Neural progenitor cell (in vitro differentiated cells): ENCODE measurements at places on chromosomes 6 and 20. TPM values are rescaled to one million over a fixed set of nuclear protein-coding genes. Genes with fewer than 3 reads are reported as not detected.

DNA sequence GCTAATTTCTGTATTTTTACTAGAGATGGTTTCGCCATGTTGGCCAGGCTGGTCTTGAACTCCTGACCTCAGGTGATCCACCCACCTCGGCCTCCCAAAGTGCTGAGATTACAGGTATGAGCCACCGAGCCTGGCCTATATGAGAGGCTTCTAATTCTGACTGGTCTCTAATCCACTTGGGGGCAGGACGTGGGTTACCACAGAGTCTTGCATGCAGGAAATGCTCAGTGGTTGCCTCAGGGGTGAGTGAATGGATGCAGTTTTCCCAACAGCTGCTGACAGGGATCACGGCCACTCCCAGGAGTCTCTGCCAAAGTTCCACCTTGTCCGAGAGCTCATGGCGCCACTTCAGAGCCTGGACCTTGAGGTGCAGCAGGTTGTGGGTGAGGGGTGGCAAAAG, 6.4 kb upstream of the FANCE start:
- H3K4me3 ChIP-seq = no peak overlapping the region
- no peak for DNase-seq
- no peak overlapping the region for H3K27ac ChIP-seq

DNA sequence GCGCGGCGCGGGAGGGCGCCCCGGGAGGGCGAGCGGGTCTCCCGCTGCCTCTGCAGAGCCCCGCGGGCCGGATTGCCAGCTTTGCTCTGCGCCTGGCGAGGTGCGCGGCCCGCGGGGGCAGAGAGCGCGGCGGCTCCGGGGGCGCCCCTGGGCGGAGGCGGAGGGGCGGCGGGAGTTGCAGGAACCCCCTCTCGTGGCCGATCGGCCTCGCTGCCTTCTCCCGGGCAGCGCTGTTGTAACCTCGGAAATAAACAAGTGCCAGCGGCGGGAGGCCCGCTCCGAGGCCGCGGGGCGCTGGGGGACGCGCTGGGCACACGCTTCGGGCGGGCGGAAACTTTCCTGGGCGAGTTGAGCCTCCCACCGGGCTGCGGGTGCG, 1.2 kb downstream of the CDH4 start:
- no peak overlapping the region for H3K27ac ChIP-seq
- peak; percentile 84 for DNase-seq
- H3K4me1 ChIP-seq = peaks cover 9% of the 10 kb centered on the region

- H3K27me3 ChIP-seq = no peaks in the 10 kb centered on the region
- no peak overlapping the region for H3K27ac ChIP-seq
- DNase-seq = no peak
- H3K4me1 ChIP-seq = no peaks in the 10 kb centered on the region
Observed at GRCh38 chr20:44398335-44398734, 42.8 kb downstream of the HNF4A start.

DNA sequence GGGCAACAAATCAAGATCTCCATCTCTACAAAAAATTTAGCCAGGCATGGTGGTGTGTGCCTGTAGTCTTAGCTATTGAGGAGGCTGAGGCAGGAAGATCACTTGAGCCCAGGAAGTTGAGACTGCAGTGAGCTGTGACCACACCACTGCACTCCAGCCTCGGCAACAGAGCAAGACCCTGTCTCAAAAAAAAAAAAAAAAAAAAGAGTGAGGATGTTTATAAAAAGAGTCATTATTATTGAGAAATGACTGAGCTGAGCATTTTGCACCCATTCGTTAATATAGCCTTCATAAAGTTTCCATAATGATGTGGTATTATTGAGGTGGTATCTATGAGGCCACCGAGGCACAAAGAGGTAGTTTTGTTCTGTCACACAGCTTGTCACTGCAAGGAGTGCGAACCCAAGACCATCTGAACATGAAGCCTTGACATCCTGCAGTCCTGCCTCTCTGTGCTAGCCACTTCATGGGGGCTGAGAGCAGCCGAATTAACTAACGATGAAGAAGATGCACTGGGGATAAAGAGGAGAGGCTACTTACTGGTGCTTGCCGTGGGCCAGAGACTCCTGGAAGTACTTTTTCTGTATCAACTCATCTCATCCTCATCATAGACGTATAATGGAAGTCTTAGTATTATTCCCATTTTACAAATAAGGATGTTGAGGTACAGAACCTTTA, 175.5 kb downstream of the BCAS1 start:
- no peak for DNase-seq
- H3K27me3 ChIP-seq = no peaks in the 10 kb centered on the region
- no peaks in the 10 kb centered on the region for H3K36me3 ChIP-seq
- H3K27ac ChIP-seq = no peak overlapping the region
- no peak overlapping the region for H3K4me3 ChIP-seq

GRCh38 chr20:40892642-40893041, 136.0 kb upstream of the TOP1 start:
- no peaks in the 10 kb centered on the region for H3K27me3 ChIP-seq
- no peak overlapping the region for H3K27ac ChIP-seq
- no peaks in the 10 kb centered on the region for H3K4me1 ChIP-seq

- no peaks in the 10 kb centered on the region for H3K36me3 ChIP-seq
- DNase-seq = no peak
- H3K27ac ChIP-seq = no peak overlapping the region
- no peaks in the 10 kb centered on the region for H3K27me3 ChIP-seq
Observed at GRCh38 chr20:7856756-7857155, 83.5 kb downstream of the HAO1 start.

DNA sequence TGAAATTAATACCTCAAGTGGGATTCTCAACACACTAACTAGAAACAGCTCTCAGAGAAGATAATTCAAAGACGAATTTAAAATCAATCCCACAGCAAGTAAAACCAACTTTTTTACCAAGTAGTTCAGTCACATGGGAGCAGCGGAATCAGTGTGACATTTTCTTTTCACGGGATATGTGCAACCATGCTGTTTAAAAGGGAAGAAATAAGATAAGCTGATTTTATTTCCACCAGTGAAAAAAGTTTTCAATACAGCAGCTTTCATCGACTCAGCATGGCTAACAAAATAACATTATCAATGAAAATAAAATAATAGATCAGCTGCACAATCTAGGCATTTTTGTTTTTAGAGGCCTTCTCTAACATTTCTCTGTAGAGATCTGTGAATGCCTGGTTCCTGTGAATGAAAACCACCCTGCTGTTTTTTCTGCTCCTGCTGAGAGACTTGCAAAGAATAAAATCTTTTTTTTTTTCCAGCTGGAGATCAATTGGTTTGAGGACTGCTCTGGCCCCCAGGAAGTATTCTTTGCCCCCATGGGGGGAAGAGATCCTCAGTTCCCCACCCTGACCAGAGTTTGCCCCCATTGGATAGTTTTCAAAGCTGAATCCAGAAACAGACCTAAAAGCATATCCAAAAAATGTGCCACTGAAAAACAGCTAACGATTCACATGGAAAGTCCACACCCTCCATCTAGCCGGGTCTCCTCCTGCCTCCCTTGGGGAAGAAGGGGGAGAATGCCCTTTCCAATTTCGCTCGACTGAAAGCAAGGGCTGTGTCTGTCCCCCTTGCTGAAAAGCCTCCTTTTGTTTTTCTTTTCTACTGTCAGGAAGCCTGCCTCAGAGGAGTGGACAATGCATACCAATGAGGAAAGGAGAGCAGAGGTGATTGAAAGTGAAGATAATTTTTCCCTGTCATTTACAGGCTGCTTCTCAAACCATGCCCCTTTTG, 317.6 kb downstream of the PRKN start:
- peaks cover 47% of the 10 kb centered on the region for H3K4me1 ChIP-seq
- peaks cover 4% of the 10 kb centered on the region for H3K36me3 ChIP-seq
- H3K4me3 ChIP-seq = peak overlapping the region; percentile 35

- H3K27me3 ChIP-seq = no peaks in the 10 kb centered on the region
- no peak overlapping the region for H3K27ac ChIP-seq
- H3K36me3 ChIP-seq = no peaks in the 10 kb centered on the region
Observed at GRCh38 chr6:97813889-97814567, 531.0 kb upstream of the MMS22L start.

DNA sequence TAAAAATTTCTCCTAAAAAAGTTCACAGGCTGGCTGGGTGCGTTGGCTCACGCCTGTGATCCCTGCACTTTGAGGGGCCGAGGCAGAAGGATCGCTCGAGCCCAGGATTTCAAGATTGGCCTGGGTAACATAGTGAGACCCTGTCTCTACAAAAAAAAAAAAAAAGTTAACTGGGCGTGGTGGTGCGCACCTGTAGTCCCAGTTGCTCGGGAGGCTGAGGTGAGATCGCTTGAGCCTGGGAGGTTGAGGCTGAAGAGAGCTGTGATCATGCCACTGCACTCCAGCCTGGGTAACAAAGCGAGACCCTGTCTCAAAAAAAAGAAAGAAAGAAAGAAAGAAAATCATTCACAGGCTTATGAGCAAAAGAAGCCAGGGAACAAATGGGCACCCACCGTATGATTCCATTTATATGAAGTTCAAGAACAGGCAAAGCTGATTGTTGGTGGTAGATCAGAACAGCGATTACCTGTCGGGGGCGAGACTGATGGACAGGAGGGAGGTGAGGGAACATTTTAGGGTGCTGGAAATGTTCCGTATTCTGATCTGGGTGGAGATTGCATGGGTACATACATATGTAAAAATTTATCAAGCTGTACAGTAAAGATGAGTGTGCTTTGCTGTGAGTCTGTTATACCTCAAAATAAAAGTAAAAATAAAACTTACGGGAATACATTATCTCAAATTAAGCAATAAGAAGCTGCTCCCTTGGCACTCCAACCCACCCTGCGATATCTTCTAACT, 77.1 kb downstream of the FGD2 start:
- no peak overlapping the region for H3K4me3 ChIP-seq
- no peak for DNase-seq
- H3K27ac ChIP-seq = no peak overlapping the region

- H3K36me3 ChIP-seq = no peaks in the 10 kb centered on the region
- no peak overlapping the region for H3K27ac ChIP-seq
- peaks cover 10% of the 10 kb centered on the region for H3K4me1 ChIP-seq
- no peak overlapping the region for H3K4me3 ChIP-seq
- H3K27me3 ChIP-seq = no peaks in the 10 kb centered on the region
- no peak for DNase-seq
Observed at GRCh38 chr20:61938839-61939690, 126.6 kb downstream of the TAF4 start.

GRCh38 chr20:34964486-34964885, 8.8 kb downstream of the MYH7B start:
- H3K27ac ChIP-seq = no peak overlapping the region
- H3K27me3 ChIP-seq = no peaks in the 10 kb centered on the region
- H3K4me3 ChIP-seq = no peak overlapping the region
- no peak for DNase-seq
- no peaks in the 10 kb centered on the region for H3K36me3 ChIP-seq

- H3K27me3 ChIP-seq = no peaks in the 10 kb centered on the region
- H3K27ac ChIP-seq = no peak overlapping the region
- H3K4me1 ChIP-seq = no peaks in the 10 kb centered on the region
- no peaks in the 10 kb centered on the region for H3K36me3 ChIP-seq
- no peak overlapping the region for H3K4me3 ChIP-seq
Observed at GRCh38 chr6:41255638-41256246, 27.6 kb downstream of the TREML4 start.

DNA sequence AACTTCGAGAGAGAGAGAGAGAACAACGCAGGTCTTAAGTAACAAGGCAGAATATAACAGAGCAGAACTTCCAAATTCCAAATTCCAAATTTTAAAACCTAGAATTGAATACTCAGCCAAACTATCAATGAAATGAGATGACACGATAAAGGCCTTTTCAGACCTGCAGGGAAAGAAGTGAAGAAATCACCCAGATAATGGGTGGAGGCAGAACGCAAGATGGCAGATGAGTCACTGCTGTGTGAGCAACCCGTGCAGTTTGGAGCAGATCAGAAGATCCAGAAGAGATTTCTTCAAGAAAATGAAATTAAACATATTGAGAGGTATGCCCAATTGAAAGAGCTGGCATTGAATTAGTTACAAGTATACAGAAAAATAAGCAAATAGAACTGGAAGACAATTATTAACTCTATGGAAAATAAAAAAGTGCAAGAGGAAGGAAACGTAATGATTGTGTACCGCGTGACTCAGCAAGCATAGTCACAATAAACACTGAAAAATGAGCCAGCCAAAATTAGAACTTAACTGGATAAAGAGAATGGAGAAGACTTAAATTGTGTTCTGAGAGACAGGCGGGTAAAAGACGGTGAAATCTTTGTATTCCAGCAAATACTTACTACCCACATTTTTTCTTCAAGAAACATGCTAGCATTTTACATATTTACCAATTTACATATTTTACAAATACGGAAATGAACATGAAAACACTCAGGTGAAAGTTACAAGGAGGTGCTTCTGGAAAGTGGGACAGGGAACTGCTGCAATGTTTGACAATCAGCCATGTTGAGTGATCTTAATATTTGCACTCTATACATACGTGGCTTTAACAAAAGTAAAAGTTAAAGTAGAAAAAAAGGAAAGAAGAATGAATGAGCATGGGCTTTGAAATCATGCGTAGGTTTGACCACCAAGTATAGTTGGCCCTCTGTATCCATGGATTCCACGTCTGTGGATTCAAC, 87.9 kb upstream of the CDYL start:
- no peaks in the 10 kb centered on the region for H3K27me3 ChIP-seq
- H3K27ac ChIP-seq = no peak overlapping the region
- no peak for DNase-seq
- H3K4me1 ChIP-seq = peaks cover 7% of the 10 kb centered on the region
- H3K4me3 ChIP-seq = no peak overlapping the region
- no peaks in the 10 kb centered on the region for H3K36me3 ChIP-seq

DNA sequence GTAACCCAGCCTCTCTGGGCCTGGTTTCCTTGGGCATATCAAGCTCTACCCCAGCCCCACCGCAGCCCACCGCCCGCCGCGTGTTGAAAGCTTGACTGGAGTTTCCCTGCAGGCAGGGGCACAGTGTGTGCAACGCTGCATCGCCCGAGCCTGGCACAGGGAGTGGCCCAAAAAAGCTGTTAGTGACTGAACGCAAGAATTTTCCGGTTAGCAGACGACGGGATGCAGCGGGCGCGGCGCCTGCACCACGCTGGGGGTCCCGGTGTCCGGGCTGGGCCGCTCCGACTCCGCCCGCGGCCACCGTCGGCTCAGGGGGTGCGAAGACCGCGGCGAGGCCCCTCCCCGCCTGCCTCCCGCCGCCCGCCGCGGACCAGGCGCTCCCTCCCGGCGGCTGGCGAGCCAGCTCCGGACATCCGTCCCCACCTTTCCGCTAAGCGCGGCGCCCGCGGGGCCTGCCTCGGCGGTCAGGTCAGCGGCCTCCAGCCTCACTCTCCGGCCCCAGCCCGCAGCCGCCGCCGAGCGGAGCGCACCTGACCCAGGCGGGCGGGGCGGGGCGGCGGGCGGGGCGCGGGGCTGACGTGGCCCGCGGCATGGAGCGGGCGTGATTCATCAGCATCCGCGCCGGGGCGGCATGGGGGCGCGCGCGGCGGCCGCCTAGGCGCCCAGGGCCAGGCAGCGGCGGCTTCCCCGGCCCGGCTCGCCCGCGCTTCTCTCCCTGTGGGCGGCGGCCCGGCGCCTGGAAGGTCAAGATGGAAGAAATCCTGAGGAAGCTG, at the start of gene ARFGEF3:
ARFGEF3 (plus strand) TSS at position 602 of the 773 bp plus-strand sequence; CDS start at position 750, 148 bp downstream.
- H3K27me3 ChIP-seq = peaks cover 25% of the 10 kb centered on the region
- H3K4me3 ChIP-seq = peak within 1 kb of the TSS; percentile 96
- H3K4me1 ChIP-seq = peaks cover 19% of the 10 kb centered on the region
- H3K27ac ChIP-seq = no peak within 1 kb of the TSS
- DNase-seq = peak; percentile 85
- H3K36me3 ChIP-seq = no peaks in the 10 kb centered on the region

GRCh38 chr6:34044945-34045595, 100.8 kb downstream of the GRM4 start:
- H3K27ac ChIP-seq = no peak overlapping the region
- H3K4me3 ChIP-seq = no peak overlapping the region
- H3K27me3 ChIP-seq = no peaks in the 10 kb centered on the region
- no peaks in the 10 kb centered on the region for H3K36me3 ChIP-seq
- no peak for DNase-seq

GRCh38 chr6:13492357-13492756, 5.0 kb upstream of the GFOD1 start:
- no peak overlapping the region for H3K27ac ChIP-seq
- DNase-seq = no peak
- H3K4me3 ChIP-seq = no peak overlapping the region
- H3K27me3 ChIP-seq = peaks cover 28% of the 10 kb centered on the region

Gene INSM1
- 0.28 and 0.41 TPM in 2 replicates for total RNA-seq

Gene SLC22A3
- 0.06 and 0.07 TPM in 2 replicates for total RNA-seq

Gene BPIFB4
- not detected in 2 replicates for total RNA-seq

Gene OPN5
- not detected in 2 replicates for total RNA-seq
